Activated naive CD8-positive, alpha-beta T cell treated with anti-CD3 and anti-CD28 coated beads for 36 hours (primary cell): ENCODE measurements at places on chromosomes 12 and 14. TPM values are rescaled to one million over a fixed set of nuclear protein-coding genes. Genes with fewer than 3 reads are reported as not detected.

Gene EPYC
- total RNA-seq: not detected

DNA sequence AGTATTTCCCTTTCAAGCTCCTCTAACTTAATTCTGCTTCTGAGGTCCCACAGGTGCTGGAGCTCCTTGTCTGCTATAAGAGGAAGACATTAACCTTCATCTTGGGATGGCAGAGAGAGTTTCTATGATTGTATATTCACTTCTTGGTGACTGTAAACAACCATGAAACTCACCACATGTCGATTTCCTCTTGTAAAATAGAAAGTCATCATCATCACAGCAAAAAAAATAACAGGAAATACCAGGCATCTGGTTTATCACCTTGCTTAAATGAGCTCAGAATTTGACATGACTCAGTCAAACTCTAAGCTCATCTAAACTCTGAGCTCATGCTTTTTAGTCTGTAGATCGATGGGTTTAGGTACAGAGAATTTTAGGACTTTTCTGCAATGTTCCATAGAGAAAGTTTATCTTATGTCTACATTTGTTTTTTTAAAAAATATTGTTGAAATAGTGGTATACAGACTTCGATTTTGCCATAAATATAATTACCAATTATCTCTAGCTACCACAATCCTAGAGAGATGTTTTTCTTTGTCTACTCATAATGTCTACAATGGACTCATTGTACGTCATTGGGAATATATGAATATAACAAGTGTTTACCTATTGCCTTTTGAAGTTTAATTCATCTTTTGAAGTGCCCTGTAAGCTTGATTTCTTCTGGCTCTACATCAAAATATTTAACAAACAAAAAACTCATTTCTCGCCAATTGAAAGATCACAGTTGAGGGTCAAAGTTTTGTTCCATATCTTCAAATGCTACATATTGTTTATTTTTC is 58.4 kb downstream of the IGF1 start:
- DNase-seq: no peak

GRCh38 chr12:54870048-54870447 is 15.7 kb downstream of the MUCL1 start:
- DNase-seq: no peak

DNA sequence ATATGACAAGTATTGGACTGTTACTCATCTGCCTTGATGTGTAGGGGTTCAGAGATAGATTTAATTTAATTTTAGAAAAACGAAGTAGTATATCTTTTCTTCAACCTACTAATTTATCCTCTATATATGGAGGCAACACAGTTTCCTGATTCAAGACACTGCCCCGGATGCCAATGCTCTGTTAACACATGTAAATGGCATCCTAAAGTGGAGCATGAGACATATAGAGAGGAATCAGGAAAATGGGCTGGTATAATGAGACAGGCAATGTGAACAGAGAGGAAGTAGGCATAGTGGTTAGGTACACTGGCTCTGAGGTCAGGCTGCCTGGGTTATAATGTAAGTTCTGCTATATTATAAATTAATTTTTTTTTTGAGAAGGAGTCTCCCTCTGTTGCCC is 85.6 kb downstream of the OTOGL start:
- no peak for DNase-seq

- DNase-seq: no peak
These were observed 31.0 kb upstream of the NPFF start for GRCh38 chr12:53538209-53538689.

GRCh38 chr12:80509781-80510556 is 65.9 kb downstream of the PTPRQ start:
- DNase-seq: no peak

Gene C12orf54
- total RNA-seq: not detected

DNA sequence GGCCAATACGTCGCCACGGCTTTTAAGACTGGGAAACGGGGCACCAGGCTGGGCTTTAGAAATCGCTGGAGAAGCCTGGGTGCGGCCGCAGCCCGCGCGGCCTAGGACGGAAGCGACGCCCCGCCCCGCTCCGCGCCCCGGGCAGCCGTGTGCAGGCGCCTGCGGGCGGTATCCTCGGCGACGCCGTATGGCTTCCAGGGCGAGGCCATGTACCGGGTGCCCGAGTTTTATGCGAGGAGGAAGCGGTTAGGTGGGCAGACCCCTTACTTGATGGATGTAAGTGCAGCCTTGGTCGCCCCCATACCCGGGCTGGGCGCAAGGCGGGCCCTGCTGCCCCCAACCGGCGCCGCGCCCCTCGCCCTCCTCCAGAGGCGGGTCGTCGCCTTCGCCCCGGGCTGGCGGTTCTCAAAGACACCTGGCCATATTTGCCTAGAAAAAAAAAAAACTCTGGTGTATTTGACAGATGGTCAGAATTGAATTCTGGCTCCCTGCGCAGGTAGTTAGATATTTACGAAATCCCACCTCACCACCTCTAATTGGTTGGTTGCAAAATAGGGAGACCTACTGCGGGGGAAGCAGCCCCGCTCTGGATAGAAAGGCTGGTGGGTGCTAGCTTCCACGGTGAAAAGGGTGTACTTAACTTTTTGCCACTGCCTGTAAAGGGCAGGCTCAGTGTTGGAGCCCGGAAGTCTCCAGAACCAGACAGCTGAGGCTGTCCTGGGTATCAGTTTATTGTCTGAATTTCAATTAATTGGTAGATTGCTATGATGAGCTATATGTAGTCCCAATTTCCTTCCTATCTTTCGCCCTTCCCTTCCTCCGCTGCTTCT is at the start of gene PPP1R36:
PPP1R36 (plus strand) TSS at position 171 of the 830 bp plus-strand sequence; CDS start at position 208, 37 bp downstream.
- peak; percentile 56 for DNase-seq

Gene OR5AU1
- total RNA-seq: not detected

Gene SYNDIG1L
- not detected for total RNA-seq

Gene TMTC1
- not detected for total RNA-seq

DNA sequence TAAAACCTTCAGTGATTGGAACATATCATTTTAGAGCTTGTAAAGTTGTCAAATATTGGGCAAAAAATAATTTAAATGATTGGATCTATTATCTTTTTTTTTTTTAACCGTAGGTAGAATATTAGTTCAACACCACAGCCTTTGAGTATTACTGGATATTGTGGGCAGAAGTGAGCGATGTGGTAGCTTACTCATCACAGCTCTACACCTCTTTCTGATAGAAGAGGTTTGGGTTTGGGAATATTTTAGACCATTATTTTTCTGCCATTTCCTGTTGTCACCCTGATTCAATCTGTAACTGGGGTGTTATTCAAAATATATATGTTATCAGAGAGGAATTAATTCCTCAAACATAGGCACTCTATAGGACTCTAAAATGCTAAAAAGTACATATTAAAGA is 34.8 kb upstream of the SLC38A2 start:
- no peak for DNase-seq

DNA sequence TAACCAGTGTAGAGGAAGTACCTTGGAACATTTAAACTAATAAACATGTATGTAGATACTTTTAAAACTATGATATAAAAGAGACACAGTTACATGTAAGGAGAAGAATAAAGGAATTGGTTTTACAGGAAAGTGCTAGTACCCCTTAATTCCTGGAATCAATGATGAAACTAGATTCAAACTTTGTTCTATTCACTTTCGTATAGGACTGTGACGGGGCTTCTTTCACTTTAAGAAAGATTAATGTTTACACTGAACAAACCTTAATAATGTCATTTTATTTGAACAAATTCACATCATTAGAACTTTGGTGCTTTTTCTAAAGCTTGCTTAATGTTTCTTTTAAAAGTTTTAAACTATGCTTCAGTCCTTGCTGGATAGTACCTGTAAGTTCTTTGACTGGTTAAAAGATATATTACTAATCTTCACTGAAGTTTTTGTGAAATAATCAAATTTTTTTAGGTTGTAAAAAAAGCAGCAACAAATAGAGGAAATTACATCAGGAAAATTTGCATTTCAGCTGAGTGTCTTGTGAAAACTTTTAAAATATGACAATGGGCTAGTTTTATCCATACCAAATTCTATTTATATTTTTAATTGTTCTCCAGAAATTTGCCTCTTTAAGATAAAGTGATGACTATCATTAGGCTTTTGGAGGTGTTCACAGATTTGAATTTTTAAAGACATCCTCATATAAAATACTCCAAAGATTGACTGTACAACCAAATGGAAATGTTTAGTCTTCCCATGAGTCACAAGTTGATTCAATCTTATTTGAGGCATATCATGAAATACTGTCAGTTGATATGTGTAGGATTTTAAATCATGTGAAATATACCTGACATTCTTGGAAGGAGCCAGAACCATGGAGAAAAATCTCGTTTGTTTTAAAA is 36.2 kb downstream of the PAPOLA start:
- DNase-seq: no peak

DNA sequence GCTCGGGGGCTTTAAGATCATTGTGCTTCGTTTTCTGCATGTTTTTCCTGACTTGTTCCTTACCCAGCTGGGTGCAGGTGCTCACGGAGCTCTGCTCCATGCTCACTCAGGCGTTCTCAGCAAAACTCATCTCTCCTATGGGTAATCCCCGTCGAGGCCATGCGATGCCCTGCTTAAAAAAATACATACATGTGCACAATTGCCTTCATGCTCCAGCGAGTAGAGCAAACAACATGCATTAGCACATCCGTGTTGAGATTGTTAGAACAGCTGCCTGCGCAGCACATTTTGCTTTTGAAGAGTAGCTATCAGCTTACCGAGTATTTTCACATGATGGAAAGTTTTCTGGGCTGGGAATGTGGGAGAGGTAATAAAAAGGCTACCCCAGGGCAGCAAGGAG is 16.2 kb downstream of the AACS start:
- no peak for DNase-seq

- no peak for DNase-seq
These were observed 58.9 kb upstream of the RIC8B start for GRCh38 chr12:106715582-106715981.

Gene GPRC5A
- total RNA-seq: 0.34 TPM

DNA sequence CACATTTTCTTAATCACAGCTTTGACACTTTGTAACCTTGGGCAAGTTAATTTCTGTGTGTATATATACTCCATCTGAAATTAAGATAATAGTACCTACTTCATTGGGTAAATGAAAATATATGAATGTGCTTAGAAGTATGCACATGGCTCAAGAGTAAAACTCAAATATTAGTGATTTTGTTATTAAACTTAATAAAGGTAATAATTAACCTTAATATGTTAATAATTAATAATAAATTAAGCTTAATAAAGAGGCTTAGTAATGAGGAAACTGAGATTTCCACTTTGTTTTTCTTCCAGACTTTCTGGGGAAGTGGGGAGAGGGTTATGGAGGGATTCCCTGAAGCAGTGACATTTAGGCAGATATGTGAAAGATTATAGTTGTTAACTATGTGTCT is 19.8 kb downstream of the USP15 start:
- no peak for DNase-seq

Gene SLC10A1
- not detected for total RNA-seq

Gene GYS2
- not detected for total RNA-seq

Gene RTL1
- total RNA-seq: not detected

DNA sequence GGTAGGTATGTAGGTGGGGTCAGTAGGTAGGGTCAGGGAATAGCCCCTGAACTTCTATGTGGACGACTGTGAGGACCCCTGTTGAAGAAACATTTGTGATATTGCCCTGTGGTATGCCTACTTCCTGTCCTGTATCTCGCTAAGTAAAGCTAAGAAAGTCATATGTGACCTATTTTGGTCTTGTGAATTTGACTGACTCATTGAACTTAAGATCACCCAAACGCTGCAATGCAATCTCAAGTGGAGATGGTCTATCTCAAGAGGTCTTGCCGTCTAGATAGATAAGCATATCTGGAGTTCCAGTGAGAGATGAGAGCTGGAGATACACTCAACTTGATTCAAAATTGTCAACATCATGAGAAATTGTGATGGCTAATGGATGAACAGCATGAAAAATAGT is 73.8 kb downstream of the TRAFD1 start:
- DNase-seq: no peak

GRCh38 chr14:104331871-104332605 is 193.7 kb downstream of the KIF26A start:
- no peak for DNase-seq

Gene GRIN2B
- total RNA-seq: not detected

DNA sequence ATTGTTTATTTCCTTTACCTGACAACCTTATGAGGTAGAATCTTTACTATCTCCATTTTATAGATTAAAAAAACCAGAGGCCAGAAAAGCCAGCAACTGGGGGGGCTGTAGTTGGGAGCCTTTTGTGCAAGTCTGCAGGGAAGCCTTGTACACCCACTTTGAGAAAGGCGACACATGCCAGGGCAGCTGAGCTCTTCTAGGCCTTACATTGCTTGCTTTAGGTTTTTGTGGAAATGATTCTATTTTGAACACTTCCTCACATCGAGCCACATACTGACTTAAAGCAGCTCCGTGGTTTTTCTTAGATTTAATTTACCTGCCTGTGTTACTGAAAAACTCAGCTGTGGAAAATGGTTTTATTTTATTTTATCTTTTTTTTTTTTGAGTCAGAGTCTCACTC is 34.6 kb downstream of the EP400 start:
- no peak for DNase-seq

Gene CPM
- total RNA-seq: 8.0 TPM

Gene IL26
- 0.21 TPM for total RNA-seq

DNA sequence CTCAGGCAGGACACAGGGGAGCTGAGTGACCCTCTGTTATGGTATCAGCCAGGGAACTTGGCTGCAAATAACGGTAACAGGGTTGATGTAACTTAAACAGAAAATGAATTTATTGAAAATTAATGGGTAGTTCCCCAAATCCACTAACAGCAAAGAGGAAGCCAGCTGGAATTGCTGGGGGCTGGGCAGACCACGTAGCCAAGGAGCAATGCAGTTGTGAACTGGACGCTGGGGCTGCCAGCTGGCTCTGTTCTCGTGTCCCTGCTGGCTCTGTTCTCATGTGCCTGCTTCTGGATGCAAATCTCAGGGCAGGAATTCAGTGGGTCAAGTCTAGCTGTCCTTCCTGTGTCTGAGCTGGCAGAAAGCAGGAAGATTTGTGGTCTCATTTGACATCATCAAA is 1383.3 kb upstream of the TMEM132C start:
- no peak for DNase-seq

Gene SERPINA10
- not detected for total RNA-seq

DNA sequence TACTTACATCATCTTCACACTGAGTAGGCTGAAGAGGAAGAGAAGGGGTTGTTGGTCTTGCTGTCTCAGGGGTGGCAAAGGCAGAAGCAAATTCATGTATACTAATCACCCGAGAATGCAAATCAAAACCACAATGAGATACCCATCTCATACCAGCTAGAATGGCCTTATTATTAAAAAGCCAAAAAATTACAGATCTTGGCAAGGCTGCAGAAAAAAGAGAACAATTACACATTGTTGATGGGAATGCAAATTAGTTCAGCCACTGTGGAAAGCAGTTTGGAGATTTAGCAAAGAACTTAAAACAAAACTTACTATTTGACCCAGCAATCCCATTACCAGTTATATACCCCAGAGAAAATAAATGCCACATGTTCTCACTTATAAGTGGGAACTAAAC is 154.9 kb downstream of the SEC23A start:
- no peak for DNase-seq

DNA sequence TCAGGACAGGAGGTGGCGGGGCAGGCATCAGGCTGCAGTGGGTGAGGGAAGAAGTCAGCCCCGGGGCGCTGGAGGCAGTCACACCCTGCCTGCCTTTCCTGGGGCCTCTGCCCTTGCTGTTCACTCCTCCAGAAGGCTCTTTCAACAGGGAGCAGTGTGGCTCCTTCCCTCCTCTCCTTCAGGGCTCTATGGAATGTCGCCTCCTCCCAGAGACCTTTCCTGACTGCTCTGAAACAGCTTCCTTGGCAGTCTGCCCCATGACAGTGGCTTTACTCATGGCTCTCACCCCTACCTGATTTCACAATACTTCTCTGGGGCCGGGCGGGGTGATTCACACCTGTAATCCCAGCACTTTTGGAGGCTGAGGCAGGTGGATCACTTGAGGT is 7.1 kb downstream of the RHOF start:
- peak; percentile 45 for DNase-seq

Gene NINJ2
- 1.9 TPM for total RNA-seq

Gene KLRC4
- total RNA-seq: 2.4 TPM

- no peak for DNase-seq
These were observed 201.2 kb downstream of the ANO4 start for GRCh38 chr12:100995771-100996170.
